ENCODE measurements at places on chromosomes 5 and 9. TPM values are rescaled to one million over a fixed set of nuclear protein-coding genes. Genes with fewer than 3 reads are reported as not detected.

ADAMTS16 gene
- total RNA-seq: 5.7 TPM

DMAC1 gene
- total RNA-seq: 24.0 TPM

PDE6A gene
- not detected for total RNA-seq

TRUB2 gene
- 11.0 TPM for total RNA-seq

SOX30 gene
- not detected for total RNA-seq

GABRA1 gene
- total RNA-seq: not detected

RGS7BP gene
- total RNA-seq: 1.6 TPM

IL4 gene
- total RNA-seq: not detected

FAM221B gene
- total RNA-seq: not detected

REEP2 gene
- 7.3 TPM for total RNA-seq

PCDHAC2 gene
- 2.1 TPM for total RNA-seq

ADAMTS2 gene
- total RNA-seq: 29.7 TPM

SARDH gene
- total RNA-seq: 5.7 TPM

CDH18 gene
- total RNA-seq: 12.0 TPM

CFAP90 gene
- total RNA-seq: 0.52 TPM

SLC35D2 gene
- 14.6 TPM for total RNA-seq

CTNND2 gene
- 0.52 TPM for total RNA-seq

SELENOP gene
- total RNA-seq: 179 TPM

CACNA1B gene
- under 0.01 TPM for total RNA-seq

RAB3C gene
- total RNA-seq: 0.52 TPM

PCDH12 gene
- 12.0 TPM for total RNA-seq

ACTBL2 gene
- total RNA-seq: not detected

IRX4 gene
- under 0.01 TPM for total RNA-seq

HACD4 gene
- 2.1 TPM for total RNA-seq

CEL gene
- total RNA-seq: not detected

CCDC192 gene
- total RNA-seq: not detected

NUTM2F gene
- total RNA-seq: not detected

BSPRY gene
- total RNA-seq: 1.0 TPM

SCGB3A1 gene
- 1.0 TPM for total RNA-seq

PRRX2 gene
- total RNA-seq: 3.1 TPM

HAUS6 gene
- total RNA-seq: 10.4 TPM

MSX2 gene
- total RNA-seq: not detected

NPR3 gene
- 9.9 TPM for total RNA-seq

FAM200C gene
- total RNA-seq: 13.0 TPM

PKD2L2 gene
- total RNA-seq: 2.6 TPM

TSSK1B gene
- not detected for total RNA-seq

MARCHF3 gene
- total RNA-seq: 18.8 TPM

MOB3B gene
- 1.0 TPM for total RNA-seq

TOR4A gene
- total RNA-seq: 2.1 TPM

SPINK13 gene
- not detected for total RNA-seq
